Activated T-helper 1 cell treated with Interleukin-2 at 50 U/mL for 16 hours (primary cell): ENCODE measurements at places on chromosomes 3 and 15.

DNA sequence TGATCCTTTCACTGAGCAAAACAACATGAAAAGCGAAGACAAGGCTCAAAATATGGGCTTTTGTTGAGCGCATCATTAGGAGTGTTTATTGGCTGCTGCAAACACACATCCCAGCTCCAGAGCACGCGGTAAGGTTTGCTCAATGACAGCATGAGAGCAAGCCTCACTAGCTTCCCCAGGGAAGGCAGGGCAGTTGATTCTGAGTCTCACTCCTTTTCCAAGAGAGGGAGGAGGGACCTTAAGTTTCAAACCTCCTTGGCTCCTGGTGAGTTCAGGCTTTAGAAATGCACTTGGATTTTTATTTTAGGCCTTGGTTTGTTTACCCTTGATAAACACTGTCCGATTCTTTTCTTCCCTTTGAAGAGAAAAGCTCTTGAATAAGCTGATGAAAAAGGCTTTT, 69.1 kb upstream of the CACNA2D3 start:
- no peak for DNase-seq

DNA sequence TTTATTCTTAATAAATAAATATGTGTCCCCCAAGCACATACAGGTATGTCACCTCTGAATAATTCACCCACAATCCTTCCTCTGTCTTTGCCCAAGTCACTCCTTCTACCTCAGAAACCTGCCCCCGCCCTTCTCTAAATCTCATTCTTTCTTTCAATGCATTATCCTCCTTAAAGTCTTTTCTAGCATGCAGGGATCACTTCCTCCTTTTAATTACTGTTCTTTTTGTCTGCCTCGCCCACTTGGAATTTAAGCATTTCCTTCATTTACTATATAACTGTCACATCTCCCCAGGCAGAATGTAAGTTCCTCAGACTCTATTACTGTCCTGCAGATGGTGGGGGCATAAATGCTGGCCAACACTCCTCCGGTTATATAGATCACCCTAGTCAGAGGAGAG, 7.8 kb downstream of the CCDC80 start:
- DNase-seq = no peak

DNA sequence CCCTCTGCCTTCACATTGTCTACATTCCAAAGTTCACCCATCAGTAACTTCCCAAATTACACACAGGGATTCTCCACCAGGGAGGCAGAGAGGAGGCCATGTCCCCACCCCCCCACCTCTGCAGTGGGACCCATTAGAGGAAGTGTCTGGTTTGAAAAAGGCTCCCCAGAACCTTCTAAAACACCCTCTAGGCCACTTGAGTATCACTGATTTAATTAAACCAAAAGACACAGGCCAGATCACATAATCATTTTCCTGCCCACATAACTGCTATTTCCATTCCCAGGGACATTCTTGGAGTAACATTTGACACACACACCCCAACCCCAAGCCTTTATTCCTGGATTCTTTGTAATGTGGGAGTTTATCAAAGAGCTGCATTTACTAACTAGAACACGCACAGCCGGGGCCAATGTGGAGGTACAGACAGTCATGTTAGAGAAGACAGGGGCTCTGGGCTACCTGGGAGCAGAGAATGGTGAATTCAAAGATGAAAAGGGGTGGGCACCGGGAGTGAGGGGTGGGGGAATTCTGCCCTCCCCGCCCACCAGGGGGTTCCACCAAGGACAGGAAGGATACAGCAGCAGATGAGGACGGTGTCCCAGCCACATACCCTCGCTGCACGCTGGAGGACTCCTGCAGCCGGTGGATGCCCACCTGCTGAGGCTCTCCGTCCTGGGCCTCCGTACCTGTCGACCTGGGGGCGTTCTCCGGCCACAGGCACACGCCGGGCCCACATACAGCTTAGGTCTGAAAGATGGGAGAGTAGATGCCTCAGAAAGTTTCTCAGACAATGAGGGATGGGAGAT, 201.4 kb upstream of the CTNNB1 start:
- DNase-seq = no peak

DNA sequence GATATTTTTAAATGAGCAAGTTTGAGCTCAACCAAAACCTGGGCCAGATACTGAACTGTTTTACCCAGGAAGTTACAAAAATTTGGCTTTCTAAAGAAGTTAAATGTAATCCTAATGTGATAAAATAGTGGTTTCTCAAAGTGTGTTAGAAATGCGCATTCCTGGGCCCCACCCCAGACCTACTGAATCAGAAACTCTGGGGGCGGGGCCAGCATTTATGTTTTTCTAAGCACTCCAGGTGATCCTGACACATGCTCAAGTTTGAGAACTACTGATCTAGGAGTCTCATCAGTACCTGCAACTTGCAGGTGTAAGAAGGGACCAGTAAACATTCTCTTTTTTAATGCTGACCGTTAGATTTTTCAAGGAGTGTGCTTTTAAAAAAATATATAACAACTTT, 190.6 kb downstream of the VPS13C start:
- no peak for DNase-seq

GRCh38 chr15:62835351-62835750, 207.2 kb upstream of the TPM1 start:
- DNase-seq = no peak

DNA sequence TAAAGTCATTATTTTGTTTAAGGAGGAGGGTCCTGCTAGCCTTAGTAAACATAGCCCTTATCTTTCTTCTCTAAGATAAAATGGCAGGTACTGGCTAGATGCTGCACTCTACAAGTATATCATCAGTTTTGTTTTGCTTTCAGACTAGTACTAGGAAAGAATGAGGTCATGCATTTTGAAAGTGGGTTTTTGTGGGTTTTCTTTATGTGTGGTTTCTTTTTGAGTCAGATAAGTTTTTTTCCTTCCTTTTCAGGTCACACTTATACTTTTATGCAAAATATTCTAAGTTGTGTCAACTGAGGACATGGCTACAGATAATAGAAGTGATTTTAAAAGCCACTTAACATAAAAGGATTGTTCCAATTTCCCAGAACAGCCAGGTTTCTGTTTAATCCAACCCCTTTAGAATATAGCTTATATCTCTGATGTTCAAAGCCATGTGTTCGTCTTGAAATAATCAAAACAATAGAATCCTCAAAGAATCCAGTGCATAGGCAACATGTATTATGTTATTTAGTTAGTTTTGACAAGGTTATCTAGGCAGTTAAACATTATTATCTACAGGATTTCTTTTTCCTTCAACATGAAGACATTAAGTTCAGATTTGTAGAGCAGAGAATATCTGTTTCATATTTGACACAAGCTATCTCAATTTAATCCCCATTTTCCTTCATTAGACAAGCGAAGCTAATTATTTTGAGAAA, 406.2 kb downstream of the RBMS3 start:
- DNase-seq = no peak

DNA sequence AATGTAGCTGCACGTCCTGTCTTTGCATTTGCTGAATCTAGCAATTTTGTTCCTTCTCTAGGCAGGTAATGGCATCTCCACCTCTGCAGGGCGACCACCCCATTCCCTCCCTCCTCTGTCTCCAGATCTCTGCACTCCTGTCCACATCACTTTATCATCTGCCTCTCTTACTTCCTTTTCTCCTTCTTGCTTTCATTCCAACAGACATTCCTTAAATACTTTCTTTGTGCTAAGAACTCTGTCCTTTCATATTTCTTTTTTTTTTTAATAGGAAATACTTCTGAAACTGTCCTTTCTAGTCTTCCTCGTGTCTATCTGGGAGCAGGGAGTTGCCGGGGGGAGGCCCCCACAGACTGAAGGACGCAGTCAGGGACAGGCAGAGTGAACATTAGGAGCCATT, 7.2 kb downstream of the ITIH3 start:
- DNase-seq = no peak

- DNase-seq = no peak
Observed at GRCh38 chr3:39133822-39134221, 19.6 kb downstream of the CSRNP1 start.

GRCh38 chr3:170961616-170962400, 53.4 kb upstream of the EIF5A2 start:
- no peak for DNase-seq

GRCh38 chr3:55524565-55525244, 37.6 kb upstream of the WNT5A start:
- no peak for DNase-seq

DNA sequence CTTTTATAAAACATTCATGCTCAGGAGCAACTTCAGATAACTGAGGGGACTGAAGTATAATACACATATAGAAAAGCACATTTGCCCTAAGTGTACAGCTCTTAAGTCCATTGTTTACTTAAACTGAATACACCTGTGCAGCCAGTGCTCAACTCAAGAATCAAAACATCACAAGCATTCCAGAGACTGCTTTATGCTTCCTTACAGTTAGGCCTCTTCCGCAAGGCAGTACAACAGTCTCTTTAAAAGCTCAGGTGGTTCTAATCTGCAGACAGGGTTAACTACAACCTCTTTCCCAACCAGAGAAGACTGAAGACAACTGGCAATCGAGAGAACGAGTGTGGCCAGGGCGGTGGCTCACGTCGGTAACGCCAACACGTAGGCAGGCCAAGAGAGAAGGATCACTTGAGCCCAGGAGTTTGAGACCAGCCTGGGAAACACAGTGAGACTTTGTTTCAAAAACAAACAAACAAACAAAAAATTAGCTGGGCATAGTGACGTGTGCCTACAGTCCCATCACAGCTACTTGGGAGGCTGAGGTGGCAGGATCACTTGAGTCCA, 16.9 kb downstream of the MCCC1 start:
- no peak for DNase-seq

DNA sequence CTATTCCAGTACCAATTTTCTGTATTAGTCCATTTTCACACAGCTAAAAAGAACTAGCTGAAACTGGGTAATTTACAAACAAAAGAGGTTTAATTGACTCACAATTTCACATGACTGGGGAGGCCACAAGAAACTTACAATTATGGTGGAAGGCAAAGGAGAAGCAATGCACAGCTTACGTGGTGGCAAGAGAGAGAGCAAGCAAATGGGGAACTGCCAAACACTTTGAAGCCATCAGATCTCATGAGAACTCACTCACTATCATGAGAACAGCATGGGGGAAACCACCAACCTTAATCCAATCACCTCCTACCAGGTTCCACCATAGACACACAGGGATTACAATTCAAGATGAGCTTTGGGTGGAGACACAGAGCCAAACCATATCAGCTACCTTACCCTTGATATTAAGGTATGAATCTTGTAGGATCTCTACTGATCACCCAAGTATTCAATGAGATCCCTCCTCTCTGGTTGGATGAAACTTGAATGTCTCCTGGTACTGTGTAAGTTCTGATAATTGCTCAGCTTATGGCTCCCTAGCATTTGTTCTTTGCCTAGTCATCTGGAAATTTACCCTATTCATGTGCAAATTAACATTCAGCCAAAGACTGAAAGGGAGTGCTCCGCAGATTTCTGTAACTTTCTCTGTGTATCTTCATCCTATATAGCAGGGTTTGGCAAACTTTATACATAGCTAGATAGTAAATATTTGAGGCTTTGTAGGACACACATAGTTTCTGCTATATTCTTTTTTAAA, 38.9 kb downstream of the MYL3 start:
- no peak for DNase-seq

DNA sequence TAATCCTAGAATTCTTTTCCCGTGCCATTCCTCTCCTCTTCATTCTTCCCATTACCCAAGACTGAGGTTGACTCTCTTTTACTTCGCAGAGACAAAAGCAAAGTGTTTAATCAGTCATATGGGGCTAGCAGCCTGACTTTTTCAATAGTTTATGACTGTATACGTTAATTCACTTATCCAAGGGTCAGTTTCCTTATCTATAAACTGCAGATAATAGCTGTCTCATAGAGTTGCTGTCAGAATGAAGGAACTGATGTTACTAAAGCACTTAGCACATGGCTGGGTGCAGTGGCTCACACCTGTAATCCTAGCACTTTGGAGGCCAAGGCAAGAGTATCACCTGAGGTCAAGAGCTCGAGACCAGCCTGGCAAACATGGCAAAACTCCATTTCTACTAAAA, 43.5 kb upstream of the ULK4 start:
- no peak for DNase-seq

DNA sequence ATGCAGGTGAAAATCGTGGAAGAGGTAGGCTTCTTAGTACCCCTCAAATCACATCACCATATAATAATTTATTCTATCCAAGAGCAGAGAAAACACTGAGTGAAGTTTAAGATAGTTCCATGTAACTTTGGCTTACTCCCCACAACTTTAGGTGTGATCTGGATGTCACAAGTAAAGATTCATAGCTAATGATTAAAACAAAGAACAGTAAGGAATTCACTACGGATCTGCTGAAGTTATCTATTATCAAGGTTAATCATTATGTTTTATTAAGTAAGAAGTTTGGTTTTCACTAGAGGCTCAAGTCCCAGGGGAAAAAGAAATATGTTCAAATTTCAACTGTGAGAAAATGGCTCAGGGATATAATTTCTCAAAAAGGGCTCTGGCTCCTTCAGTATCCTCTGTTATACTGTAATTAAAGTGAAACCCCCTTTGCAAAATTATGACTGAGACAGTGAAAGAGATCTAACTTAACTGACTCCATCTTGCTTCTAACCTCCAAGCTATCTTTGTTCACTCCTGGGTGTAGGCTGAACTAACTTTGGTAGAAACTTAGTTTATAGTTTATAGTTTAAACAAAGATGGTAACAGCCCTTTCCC, 17.1 kb downstream of the CD80 start:
- no peak for DNase-seq

GRCh38 chr3:10515884-10516495, 10.6 kb upstream of the ATP2B2 start:
- no peak for DNase-seq

- no peak for DNase-seq
Observed at GRCh38 chr3:55077726-55078125, 149.9 kb upstream of the LRTM1 start.

GRCh38 chr15:64224511-64224910, 61.7 kb upstream of the PPIB start:
- DNase-seq = no peak

DNA sequence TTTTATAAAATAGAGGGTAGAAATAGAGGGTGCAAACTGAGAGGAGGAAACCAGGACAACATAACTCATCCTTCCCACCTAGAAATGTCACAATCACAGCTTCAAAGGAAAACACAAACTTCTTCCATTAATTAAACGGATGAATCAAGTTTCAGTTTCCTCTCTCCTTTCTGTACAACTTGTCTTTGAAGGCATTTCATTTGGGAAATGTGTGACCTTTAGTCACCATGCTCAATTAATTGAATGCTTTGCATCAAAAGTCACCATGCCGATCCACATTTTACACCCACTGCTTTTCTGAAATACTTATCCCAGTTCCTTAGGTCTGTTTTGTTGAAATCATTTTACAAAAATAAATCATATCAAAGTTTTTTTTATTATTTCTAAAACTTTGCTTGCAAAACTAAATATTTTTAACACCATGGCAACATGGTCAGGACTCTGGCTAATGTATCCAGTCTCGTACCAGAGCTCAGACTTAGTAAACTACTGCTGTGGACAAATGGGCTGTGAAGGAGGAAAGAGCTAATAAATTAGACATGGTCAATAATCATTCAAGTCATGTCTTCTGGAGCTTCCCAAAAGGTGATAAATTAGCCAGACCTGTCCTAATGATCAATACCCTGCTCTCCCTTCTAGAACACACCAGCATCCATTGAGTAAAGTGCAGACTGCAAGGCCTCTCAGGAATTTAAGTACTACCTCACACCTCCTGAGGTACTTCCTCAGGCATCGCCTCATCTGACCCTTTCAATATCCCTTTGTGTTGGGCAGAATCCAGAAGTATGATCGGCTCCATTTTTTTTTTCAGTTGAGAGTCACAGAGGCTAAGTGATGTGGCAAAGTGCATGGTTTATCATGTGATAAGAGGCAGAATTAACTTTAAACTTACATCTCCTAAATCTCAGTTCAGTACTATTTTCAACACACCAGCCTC, 161.3 kb downstream of the GREM1 start:
- DNase-seq = no peak
